ENCODE measurements at places on chromosomes 4 and X.

- no peak for DNase-seq
Observed at GRCh38 chrX:39574178-39574577, 523.6 kb downstream of the BCOR start.

DNA sequence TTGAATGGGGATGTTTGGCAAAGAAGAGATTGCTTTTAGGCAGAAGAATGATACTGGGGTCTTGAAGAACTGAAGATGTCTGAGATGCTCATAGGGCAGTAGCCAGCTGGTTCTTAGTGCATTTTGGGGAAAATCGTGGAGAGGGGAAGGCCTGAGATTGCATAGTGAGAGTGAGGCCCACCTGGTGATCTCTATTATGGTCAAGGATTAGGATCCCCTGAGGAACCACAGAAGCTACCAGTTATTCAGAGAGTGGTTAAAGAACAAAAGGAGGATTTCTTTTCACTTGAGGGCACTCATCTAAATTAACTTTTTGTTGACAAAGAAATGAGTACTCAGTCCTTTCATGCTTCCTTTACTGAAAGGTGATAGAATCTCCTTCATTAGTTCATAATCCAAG lies 271.3 kb upstream of the HAND2 start:
- no peak for DNase-seq

DNA sequence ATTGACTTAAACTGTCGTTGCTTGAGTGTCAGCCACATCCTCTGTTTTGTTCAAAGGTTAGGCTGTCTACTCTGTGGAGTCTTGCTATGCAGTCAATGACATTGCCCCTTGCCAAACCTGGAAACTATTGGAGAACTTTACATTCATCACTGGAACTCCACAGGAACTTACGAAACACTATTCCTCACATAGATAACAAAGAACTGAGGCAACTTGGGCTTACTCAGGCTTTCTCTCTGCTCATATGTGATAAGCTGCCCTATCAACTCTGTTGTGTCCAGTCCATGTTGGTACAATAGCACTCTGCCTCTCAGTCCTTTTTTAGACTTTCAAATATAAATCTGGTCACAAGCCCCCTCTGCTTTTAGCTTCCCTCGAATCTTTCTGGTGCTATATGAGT lies 9.4 kb downstream of the NPY5R start:
- DNase-seq, result no peak

- no peak for DNase-seq
Observed at GRCh38 chr4:108943976-108944591, 181.2 kb upstream of the ETNPPL start.

DNA sequence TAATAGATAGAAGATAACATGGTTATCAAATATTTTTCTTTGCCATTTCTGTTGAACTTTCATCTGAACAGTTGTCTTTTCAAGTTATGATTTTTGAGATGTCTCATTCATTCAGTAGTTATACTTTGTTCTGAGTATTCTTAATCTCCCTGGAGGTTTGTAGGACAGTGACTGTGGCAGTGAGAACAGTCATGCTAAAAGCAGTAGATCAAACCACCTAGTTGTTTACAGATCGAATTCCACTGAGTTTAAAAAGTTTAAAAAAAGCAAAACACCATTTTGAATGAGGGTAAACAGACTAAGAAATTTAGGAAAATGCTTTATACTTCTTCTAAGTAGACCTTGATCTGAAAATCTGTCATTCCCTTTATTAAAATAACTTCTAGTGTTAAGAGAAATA lies 107.2 kb downstream of the CEP135 start:
- no peak for DNase-seq

- DNase-seq, result no peak
Observed at GRCh38 chr4:118801895-118802575, 33.9 kb downstream of the SEC24D start.

DNA sequence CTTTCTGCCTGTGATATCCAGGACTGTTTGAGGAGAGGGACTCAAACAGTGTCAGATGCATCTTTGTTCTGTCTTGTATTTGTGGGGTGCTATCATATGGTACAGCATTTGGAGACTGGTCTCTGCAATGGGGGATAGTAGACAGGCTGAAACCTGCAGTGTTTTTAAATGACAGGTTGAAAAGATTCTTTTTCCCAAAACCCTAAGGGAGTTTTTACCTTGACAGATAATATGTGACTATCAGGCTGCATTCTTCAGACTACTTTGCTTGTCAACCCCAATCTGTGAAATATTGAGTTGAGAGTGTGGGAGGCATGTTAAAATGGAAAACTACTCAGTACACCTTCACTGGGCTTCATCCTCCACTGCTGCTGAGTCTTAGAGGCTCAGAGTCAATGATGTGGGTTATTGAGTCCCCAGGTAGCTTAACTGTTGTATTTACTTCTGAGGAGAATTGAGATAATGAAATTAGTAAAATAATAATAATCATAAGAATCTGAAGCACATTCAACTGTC lies 274.9 kb downstream of the GASK1B start:
- DNase-seq, result no peak

DNA sequence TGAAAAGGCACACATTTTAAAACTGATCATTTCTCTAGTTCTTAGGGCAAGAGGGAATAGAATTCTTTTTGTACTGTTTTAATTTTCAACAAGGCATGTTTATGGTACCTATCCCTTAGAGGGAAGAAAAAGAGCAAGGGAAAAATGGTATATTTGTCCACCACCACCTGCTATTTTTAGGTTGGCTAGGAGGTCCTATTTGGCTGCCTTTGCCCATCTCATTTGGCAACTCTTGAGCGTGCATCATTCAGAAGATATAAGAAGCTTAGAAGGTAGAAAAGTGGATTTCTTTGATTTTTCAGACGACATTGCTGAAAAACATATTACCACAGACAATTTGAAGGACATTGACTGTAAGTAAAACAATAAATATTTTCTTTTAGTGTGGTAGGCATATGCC lies 69.0 kb downstream of the DCK start:
- DNase-seq, result no peak

Measured in activated gamma-delta T cell (primary cell).